ENCODE measurements at places on chromosomes 5 and 9. TPM values are rescaled to one million over a fixed set of nuclear protein-coding genes. Genes with fewer than 3 reads are reported as not detected.

TEK gene
- not detected for total RNA-seq

DNA sequence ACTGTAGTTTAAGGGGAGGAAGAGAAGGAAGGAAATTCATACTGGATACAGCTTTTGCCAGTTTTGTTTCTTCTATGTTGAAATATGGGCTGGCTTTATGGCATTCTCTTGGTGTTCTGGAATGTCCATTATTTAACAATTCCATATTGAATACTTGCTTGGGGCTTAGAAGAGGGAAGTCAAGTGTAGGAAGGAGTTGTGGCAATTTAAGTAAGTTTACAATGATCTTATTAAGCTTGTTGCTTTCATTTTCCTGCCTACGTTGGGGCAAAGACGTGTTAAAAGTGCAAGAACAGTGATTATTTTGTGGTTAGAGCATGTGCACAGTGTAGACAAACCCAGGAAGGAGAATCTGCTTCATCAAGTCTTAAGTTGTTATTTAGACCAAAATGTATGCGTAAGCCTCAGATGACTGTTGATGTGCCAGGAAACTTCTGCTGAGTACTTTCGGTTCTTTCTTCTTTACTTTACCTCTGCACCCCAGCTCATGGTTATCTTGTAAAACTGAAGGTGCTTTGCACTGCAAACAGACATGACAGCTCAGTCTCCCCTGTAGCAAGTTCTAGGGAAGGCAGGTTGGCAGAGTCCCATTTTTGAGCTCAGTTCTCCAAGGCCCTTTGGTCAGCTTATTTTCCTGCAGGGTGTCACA lies 75.8 kb downstream of the F2RL2 start:
- no peaks in the 10 kb centered on the region for H3K36me3 ChIP-seq
- peak; percentile 76 for DNase-seq
- H3K27ac ChIP-seq: peak overlapping the region; percentile 67

- H3K36me3 ChIP-seq: no peaks in the 10 kb centered on the region
- no peak for DNase-seq
- no peak overlapping the region for H3K4me3 ChIP-seq
- no peak overlapping the region for H3K27ac ChIP-seq
Measured at GRCh38 chr9:114139071-114139470, 16.3 kb upstream of the COL27A1 start.

GRCh38 chr5:136374003-136374402 lies 8.7 kb upstream of the TRPC7 start:
- H3K27me3 ChIP-seq: no peaks in the 10 kb centered on the region
- no peaks in the 10 kb centered on the region for H3K36me3 ChIP-seq
- H3K4me1 ChIP-seq: no peaks in the 10 kb centered on the region
- DNase-seq: no peak
- H3K27ac ChIP-seq: no peak overlapping the region

DNA sequence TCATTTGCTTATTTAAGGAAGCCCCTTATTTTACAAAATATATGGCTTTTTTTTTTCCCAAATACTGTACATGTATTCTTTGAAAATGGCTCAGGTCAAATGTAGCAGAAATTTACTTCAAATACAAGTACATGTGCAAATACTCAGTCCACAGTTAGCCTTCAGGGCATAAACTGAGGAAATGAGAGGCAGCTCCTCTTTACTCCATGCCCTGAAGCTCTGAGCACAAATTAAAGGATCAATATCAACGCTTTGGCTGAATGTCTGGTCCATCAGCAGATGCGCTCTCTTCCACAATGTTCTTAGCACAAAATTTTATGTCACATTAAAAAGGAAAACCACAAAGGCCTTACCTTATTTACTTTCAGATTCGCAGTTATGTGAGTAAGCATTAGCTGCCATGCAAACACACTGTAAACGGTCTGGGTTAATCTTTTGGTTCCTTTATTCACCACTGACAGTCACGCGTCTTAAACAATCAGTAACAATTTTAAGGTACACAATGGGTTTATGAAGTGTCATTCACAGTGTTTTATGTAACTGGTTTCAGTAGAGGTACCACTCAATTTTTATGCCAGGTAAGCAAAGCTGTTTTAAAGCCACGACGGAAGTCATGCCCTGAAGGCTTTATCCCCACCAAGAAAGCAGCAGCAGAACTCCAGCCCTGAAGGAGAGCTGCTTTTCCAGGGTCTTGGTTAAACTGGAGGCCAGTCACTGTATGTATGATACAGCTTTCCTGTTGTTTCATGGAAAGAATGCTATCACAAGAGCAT lies 103.4 kb downstream of the OTULIN start:
- H3K4me3 ChIP-seq: no peak overlapping the region
- DNase-seq: no peak
- H3K4me1 ChIP-seq: peaks cover 6% of the 10 kb centered on the region
- no peak overlapping the region for H3K27ac ChIP-seq

- peaks cover 15% of the 10 kb centered on the region for H3K4me1 ChIP-seq
- DNase-seq: peak; percentile 98
- peak overlapping the region; percentile 98 for H3K4me3 ChIP-seq
- H3K27me3 ChIP-seq: no peaks in the 10 kb centered on the region
Measured at GRCh38 chr5:91379914-91380490, 3.1 kb downstream of the ARRDC3 start.

FOXD4 gene
- 0.89 TPM for total RNA-seq

GABRB2 gene
- total RNA-seq: 0.05 TPM

DNA sequence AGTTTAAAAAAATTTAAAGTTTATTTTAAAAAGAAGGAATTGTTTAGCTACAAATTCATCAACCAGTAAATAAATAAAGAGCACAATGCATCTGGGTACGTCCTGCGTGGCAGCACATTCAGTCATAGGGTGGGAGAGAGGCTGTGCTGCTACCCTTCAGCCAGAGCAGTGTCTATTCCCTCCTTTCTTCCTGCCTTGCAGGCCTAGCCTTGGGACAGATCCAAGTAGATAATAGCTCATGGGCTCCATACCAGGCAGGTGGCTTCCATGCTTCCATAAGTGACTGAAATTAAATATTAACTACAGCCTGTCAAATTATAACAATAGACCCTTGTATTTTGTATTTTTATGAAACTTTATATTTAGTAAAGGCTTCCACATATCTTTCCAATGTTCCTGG lies 408.3 kb upstream of the RGMB start:
- no peak overlapping the region for H3K4me3 ChIP-seq
- DNase-seq: no peak
- H3K27ac ChIP-seq: no peak overlapping the region
- H3K4me1 ChIP-seq: no peaks in the 10 kb centered on the region
- no peaks in the 10 kb centered on the region for H3K36me3 ChIP-seq
- no peaks in the 10 kb centered on the region for H3K27me3 ChIP-seq

- H3K36me3 ChIP-seq: no peaks in the 10 kb centered on the region
- H3K4me1 ChIP-seq: no peaks in the 10 kb centered on the region
- H3K27me3 ChIP-seq: no peaks in the 10 kb centered on the region
- H3K4me3 ChIP-seq: no peak overlapping the region
- no peak for DNase-seq
Measured at GRCh38 chr5:127563136-127563535, 45.7 kb downstream of the PRRC1 start.

DNA sequence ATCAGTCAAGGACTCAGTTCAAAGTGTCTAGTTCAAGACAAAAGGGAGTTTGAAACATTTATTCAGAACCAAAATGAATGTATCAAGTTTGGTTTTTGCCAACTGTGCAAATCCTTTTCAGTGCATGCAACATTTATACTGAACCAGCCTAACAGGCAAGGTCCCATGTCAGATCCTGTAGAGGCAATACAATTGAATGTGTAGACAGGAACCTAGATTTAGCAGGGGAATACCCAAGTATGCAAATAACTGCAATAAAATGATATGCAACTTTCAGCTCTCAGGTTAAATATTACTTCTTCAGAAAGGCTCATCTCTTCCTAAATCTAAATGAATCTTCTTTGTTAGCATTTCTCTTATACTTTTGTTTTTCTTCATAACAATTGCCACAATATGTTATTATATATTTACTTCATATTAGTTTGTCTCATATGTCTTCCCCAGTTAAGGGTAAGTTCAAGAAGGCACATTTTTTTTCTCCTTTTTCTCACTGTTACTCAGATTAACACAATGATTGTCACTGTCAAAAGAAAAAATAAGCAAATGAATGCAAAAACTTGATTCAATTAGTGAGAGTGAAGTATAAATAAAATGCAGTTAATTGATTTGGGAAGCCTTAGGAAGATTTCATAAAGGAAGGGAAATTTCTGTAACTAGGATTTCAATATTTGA lies 163.9 kb upstream of the RASA1 start:
- H3K36me3 ChIP-seq: no peaks in the 10 kb centered on the region
- no peak overlapping the region for H3K4me3 ChIP-seq
- peaks cover 43% of the 10 kb centered on the region for H3K4me1 ChIP-seq
- peak; percentile 63 for DNase-seq
- H3K27ac ChIP-seq: peak overlapping the region; percentile 20
- H3K27me3 ChIP-seq: no peaks in the 10 kb centered on the region

GRCh38 chr5:118095115-118095514 lies 893.2 kb downstream of the DTWD2 start:
- no peaks in the 10 kb centered on the region for H3K27me3 ChIP-seq
- no peak for DNase-seq
- no peak overlapping the region for H3K27ac ChIP-seq

GRCh38 chr5:7894860-7895259 lies 25.9 kb downstream of the MTRR start:
- no peaks in the 10 kb centered on the region for H3K27me3 ChIP-seq
- peaks cover 72% of the 10 kb centered on the region for H3K36me3 ChIP-seq

DNA sequence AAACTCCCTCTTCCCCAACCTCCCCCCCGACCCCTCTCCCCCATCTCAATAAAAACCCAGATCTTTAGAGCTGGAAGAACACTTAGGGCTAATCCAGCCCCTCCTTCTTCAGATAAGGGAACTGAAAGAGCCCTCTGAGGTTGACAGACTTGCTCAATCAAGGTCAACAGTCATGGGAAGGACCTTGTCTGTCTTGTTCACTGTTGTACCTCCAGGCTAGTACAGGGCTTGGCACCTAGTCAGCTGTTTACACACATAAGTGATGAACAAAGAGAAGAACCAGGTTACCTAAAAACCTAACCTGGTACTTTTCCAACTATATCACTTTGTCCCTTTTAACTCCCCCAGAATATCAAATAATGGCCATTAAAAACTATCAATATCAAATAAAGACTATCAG lies 2.4 kb downstream of the TTC39B start:
- H3K4me1 ChIP-seq: peaks cover 43% of the 10 kb centered on the region
- H3K36me3 ChIP-seq: no peaks in the 10 kb centered on the region
- no peaks in the 10 kb centered on the region for H3K27me3 ChIP-seq
- peak overlapping the region; percentile 78 for H3K27ac ChIP-seq
- H3K4me3 ChIP-seq: no peak overlapping the region

GRCh38 chr5:2240118-2240904 lies 357.6 kb upstream of the IRX4 start:
- no peak for DNase-seq
- no peak overlapping the region for H3K4me3 ChIP-seq
- H3K36me3 ChIP-seq: no peaks in the 10 kb centered on the region
- H3K4me1 ChIP-seq: no peaks in the 10 kb centered on the region

GRCh38 chr5:181028032-181028819 lies 11.8 kb upstream of the BTNL9 start:
- H3K4me1 ChIP-seq: no peaks in the 10 kb centered on the region
- H3K27me3 ChIP-seq: peaks cover 2% of the 10 kb centered on the region
- no peak overlapping the region for H3K27ac ChIP-seq
- H3K4me3 ChIP-seq: no peak overlapping the region
- no peak for DNase-seq

DNAJC21 gene
- total RNA-seq: 58.3 TPM

DNA sequence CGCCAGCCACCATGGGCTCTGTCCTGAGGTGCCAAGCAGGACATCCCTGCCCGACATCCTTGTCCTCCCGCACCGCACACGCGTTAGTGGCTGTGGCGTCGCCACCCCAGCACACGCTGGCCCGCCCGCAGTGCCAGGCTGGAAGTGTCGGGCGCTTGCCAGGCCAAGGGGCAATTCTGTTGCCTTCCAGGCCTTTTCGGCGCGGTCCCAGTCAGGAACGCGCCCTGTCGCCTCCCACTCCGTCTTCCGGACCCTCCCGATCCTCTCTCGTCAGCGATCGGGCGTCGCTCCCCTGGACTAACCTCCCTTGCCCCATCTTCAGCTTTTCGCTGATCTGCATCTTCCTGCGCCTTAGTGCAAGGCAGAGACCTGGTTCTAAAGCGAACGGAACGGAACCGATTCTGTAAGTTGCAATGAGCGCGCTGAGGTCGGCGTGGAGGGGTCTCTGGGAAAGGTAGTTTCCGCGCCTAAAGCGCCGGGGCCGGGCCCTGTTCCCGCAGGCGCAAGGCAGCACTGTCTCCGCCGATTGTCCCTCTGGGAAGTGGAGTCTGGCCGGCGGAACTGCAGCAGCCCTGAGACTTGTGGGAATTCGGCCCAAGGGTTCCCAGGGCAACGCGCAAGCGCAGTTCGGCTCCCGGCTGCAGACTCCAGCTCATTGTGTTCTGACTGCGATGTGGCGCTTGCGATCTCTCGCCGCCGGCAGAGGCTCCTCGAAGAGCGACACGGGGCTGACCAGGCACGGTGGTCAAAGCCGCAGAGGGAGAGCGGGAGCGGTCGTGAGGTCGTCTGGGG lies at the start of gene ZNF454:
Gene ZNF454, plus strand, starts transcription at position 630 of the 792 bp plus-strand sequence. CDS start 1,594 bp downstream, outside the sequence.
- H3K4me1 ChIP-seq: no peaks in the 10 kb centered on the region
- DNase-seq: no peak
- H3K36me3 ChIP-seq: no peaks in the 10 kb centered on the region
- H3K27me3 ChIP-seq: no peaks in the 10 kb centered on the region

TRPM6 gene
- not detected for total RNA-seq

SPINK6 gene
- not detected for total RNA-seq

ASS1 gene
- total RNA-seq: not detected

GRCh38 chr5:136466041-136466415 lies 100.7 kb upstream of the TRPC7 start:
- DNase-seq: no peak
- no peaks in the 10 kb centered on the region for H3K36me3 ChIP-seq
- H3K4me3 ChIP-seq: no peak overlapping the region
- H3K4me1 ChIP-seq: no peaks in the 10 kb centered on the region
- H3K27me3 ChIP-seq: no peaks in the 10 kb centered on the region
- no peak overlapping the region for H3K27ac ChIP-seq

GRCh38 chr5:165321912-165322311 lies 1816.5 kb downstream of the MAT2B start:
- H3K27ac ChIP-seq: no peak overlapping the region
- H3K27me3 ChIP-seq: no peaks in the 10 kb centered on the region
- no peak overlapping the region for H3K4me3 ChIP-seq
- H3K36me3 ChIP-seq: no peaks in the 10 kb centered on the region
- DNase-seq: no peak

GRCh38 chr5:1300581-1301083 lies 5.8 kb upstream of the TERT start:
- DNase-seq: no peak
- no peaks in the 10 kb centered on the region for H3K36me3 ChIP-seq
- no peak overlapping the region for H3K4me3 ChIP-seq

F12 gene
- total RNA-seq: not detected

GRCh38 chr5:176739461-176740051 lies 70.8 kb upstream of the UNC5A start:
- H3K4me3 ChIP-seq: no peak overlapping the region
- H3K27me3 ChIP-seq: no peaks in the 10 kb centered on the region
- no peak overlapping the region for H3K27ac ChIP-seq
- no peaks in the 10 kb centered on the region for H3K36me3 ChIP-seq
- H3K4me1 ChIP-seq: peaks cover 16% of the 10 kb centered on the region
- no peak for DNase-seq

PCDHB2 gene
- total RNA-seq: not detected
